ENCODE measurements at places on chromosomes 12 and 14. TPM values are rescaled to one million over a fixed set of nuclear protein-coding genes. Genes with fewer than 3 reads are reported as not detected.

The L2HGDH gene
- 14.6 TPM for total RNA-seq

The FKBP11 gene
- 18.6 TPM for total RNA-seq

- H3K4me3 ChIP-seq: no peak overlapping the region
- H3K27me3 ChIP-seq: peaks cover 9% of the 10 kb centered on the region
- no peaks in the 10 kb centered on the region for H3K36me3 ChIP-seq
- DNase-seq: no peak
- no peak overlapping the region for H3K27ac ChIP-seq
- H3K4me1 ChIP-seq: peaks cover 9% of the 10 kb centered on the region
Measured at GRCh38 chr12:121212875-121213274, 2.9 kb downstream of the P2RX4 start.

DNA sequence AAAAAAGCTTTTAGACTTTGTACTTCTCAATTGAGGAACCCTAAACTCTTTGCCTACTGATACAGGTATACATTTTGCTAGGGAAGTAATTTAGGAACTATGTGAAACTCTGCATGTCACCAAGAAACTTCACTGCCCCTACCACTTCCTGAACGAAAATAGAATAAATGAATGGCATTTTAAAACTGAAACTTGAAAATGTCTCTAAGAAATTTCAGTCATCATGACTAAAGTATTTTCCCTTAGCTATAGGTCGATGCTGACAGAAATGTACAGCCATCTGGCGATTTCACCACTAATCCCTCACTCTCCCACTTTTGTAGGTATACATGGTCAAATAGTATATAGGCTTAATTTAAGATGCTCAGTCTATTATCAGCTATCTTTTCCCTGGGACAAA lies 194.9 kb upstream of the SYT10 start:
- H3K36me3 ChIP-seq: no peaks in the 10 kb centered on the region
- no peak overlapping the region for H3K4me3 ChIP-seq
- no peak for DNase-seq
- peaks cover 5% of the 10 kb centered on the region for H3K27me3 ChIP-seq

GRCh38 chr12:45637706-45638105 lies 91.8 kb upstream of the ARID2 start:
- no peak for DNase-seq
- H3K27ac ChIP-seq: no peak overlapping the region
- H3K36me3 ChIP-seq: no peaks in the 10 kb centered on the region
- H3K27me3 ChIP-seq: no peaks in the 10 kb centered on the region
- peaks cover 11% of the 10 kb centered on the region for H3K4me1 ChIP-seq
- no peak overlapping the region for H3K4me3 ChIP-seq

- no peak for DNase-seq
- no peak overlapping the region for H3K4me3 ChIP-seq
- H3K27ac ChIP-seq: no peak overlapping the region
- H3K36me3 ChIP-seq: peaks cover 13% of the 10 kb centered on the region
Measured at GRCh38 chr12:32303174-32303549, 96.2 kb upstream of the FGD4 start.

GRCh38 chr12:19963972-19964371 lies 404.4 kb upstream of the PDE3A start:
- H3K36me3 ChIP-seq: no peaks in the 10 kb centered on the region
- DNase-seq: no peak
- H3K27me3 ChIP-seq: no peaks in the 10 kb centered on the region
- H3K27ac ChIP-seq: no peak overlapping the region
